ENCODE measurements at places on chromosomes 7 and 10.

GRCh38 chr10:6580279-6581029, 378 bp upstream of the PRKCQ start:
- peak; percentile 87 for DNase-seq

GRCh38 chr7:53094191-53094590, 58.8 kb downstream of the POM121L12 start:
- no peak for DNase-seq

- DNase-seq = peak; percentile 17
Observed at GRCh38 chr7:12436896-12437535, 33.4 kb upstream of the VWDE start.

DNA sequence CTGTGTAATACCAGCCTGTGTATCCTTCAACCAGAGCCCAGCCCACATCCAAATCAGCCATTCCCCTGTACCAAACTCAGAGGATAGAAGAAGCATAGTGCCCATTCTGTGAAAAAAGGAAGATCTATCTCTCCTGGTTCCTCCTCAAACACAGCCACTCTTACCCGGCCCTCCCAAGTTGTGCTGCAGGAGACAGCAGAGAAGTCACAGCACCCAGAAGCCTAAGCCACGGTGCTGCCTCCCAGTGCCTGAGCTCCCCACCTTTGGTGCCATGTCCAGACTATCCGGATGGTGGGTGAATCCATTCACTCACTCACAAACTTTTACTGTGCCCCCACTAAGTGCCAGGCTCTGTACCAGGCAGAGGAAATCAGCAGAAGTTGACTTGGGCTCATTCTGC, 166.0 kb upstream of the ZMIZ1 start:
- DNase-seq = no peak

GRCh38 chr10:77006836-77007511, 630.6 kb downstream of the KCNMA1 start:
- DNase-seq = no peak

GRCh38 chr10:62001898-62002297, 100.4 kb downstream of the ARID5B start:
- DNase-seq = no peak

DNA sequence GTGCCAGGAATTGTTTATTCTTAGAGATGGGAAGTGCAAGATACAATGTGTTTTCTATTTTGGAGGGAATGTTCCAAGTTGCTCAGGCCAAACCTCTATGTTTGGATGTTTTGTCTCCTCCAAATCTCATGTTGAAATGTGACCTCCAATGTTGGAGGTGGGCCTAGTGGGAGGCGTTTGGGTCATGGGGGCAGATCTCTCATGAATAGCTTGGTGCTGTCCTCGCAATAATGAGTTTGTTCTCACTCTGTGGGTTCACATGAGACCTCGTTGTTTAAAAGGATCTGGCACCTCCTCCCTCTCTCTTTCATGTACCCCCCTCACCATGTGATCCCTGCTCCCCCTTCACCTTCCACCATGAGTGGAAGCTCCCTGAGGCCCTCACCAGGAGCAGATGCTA, 8.3 kb upstream of the GDF10 start:
- DNase-seq = no peak
